ENCODE measurements at places on chromosomes 2 and 18. TPM values are rescaled to one million over a fixed set of nuclear protein-coding genes. Genes with fewer than 3 reads are reported as not detected.

Gene CIB4
- polyA plus RNA-seq: not detected

Gene PTPRN
- polyA plus RNA-seq: not detected

Gene METAP1D
- polyA plus RNA-seq: 7.9 TPM

Gene UGT1A10
- polyA plus RNA-seq: not detected

Gene HK2
- 21.3 TPM for polyA plus RNA-seq

All from GM12878 (cell line).